CD8-positive, alpha-beta memory T cell (primary cell): ENCODE measurements at places on chromosomes 3 and 15. TPM values are rescaled to one million over a fixed set of nuclear protein-coding genes. Genes with fewer than 3 reads are reported as not detected.

DNA sequence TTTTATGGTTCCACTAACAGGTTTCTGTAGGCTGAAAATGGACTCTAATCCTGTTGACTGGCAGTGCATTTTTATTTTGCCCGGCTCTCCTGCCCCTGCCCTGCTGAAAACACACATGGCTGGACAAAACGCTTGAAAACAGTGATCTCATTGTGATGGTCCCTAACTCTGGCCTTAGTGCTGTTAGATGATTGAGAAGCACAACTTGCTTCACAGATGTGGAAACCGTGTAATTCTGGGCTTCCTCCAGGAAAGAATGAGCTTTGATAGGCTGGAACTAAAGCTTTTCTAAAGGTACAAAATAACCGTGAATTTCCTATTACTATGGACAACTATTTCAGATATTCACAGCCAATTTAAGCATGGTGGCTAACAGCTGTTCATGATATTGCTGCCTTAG, 121.4 kb downstream of the VGLL3 start:
- no peak overlapping the region for H3K4me3 ChIP-seq
- H3K27me3 ChIP-seq = no peaks in the 10 kb centered on the region
- no peaks in the 10 kb centered on the region for H3K4me1 ChIP-seq
- no peak for DNase-seq

- no peak overlapping the region for H3K4me3 ChIP-seq
- no peak overlapping the region for H3K27ac ChIP-seq
- H3K27me3 ChIP-seq = no peaks in the 10 kb centered on the region
Observed at GRCh38 chr3:160126051-160126450, 99.2 kb upstream of the C3orf80 start.

DNA sequence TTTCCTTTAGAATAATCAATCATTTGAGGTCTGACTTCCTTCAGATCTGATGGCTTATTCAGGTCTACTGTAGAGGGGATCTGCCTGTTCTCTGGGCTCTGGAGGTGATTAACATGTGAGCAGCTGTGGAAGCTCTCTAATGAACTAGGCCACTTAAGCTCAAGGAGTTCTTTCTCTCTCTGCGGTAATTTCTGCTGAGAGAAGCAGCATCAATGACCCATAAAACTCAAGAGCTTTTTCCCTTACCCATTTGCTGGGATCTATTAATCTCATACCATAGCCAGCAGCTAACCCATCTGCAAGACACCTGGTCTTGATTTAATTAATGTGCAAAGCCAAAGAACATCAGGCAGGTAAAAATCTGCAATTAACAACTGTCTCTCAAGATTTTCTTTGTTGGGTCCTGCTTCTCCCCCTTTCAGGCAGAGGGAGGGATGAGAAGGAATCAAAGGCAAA, 73.2 kb upstream of the DLG1 start:
- H3K27me3 ChIP-seq = no peaks in the 10 kb centered on the region
- H3K4me3 ChIP-seq = no peak overlapping the region
- no peaks in the 10 kb centered on the region for H3K4me1 ChIP-seq

GRCh38 chr3:8516047-8516661, 14.5 kb downstream of the LMCD1 start:
- no peak for DNase-seq
- no peaks in the 10 kb centered on the region for H3K36me3 ChIP-seq
- H3K27me3 ChIP-seq = no peaks in the 10 kb centered on the region
- H3K4me1 ChIP-seq = no peaks in the 10 kb centered on the region

RAB6B gene
- total RNA-seq = 0.24 TPM

CPA3 gene
- total RNA-seq = not detected
